D721Med (cell line): ENCODE measurements at places on chromosomes 3 and 15.

DNA sequence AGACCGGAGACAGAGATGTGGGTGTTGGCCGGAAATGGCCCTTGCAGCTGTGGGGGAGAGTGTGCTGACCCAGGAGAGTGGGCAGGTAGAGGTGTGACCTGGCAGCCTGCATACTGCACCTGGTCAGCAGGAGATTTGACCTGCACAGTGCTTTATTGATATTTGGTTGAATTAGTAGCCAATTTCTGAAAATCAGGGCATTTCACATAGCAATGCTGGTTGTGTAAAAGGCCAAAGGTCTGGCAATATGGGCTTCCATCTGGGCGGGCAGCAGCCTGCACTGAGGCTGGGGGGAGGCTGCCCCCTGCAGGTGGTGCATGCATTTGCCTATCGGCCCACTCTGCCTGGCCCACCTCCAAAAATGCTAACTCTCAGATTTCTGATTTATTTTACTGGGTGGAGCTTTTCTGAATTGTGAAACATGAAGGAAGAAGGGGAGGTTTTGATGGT lies 9.4 kb upstream of the MGLL start:
- no peak for DNase-seq

DNA sequence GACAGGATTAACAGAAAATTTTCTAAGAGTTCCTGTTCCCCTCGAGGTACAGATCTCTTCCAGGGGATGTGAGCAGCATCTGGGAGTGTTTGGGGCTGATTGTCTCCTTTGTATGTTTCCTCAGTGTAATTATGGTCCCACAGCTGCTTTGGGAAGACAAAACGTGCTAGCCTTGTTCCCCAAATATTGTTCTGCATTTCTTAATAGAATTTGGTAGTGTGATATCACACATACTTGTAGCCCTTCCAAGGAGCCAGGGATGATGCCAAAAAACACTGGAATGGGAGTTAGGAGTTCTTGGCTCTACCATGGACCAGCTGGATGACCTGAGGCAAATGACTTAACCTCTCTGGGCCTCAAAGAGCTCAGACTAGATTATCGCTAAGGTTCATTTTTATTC lies 19.0 kb upstream of the AGBL1 start:
- DNase-seq, result no peak

DNA sequence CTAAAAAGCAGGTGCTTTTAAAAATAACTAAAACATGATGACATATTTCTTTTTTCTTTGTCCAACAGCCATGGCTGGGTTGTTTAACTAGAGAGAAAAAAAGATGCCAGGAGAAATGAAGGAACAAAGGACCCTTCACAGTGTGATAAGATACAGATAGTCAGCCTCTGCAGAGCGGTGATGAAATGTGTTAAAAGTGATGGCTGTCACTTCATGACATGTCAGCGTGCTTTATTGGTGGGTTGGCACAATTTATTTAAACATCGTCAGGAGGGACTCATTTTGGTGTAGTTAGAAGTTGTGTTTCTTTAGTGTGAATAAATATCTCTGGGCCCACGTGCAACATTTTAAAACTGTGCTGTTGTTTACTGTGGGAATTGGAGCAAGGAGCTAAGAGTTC lies 887.4 kb upstream of the CFAP20DC start:
- DNase-seq, result no peak

- no peak for DNase-seq
Measured at GRCh38 chr3:57729334-57730045, 26.6 kb upstream of the SLMAP start.

DNA sequence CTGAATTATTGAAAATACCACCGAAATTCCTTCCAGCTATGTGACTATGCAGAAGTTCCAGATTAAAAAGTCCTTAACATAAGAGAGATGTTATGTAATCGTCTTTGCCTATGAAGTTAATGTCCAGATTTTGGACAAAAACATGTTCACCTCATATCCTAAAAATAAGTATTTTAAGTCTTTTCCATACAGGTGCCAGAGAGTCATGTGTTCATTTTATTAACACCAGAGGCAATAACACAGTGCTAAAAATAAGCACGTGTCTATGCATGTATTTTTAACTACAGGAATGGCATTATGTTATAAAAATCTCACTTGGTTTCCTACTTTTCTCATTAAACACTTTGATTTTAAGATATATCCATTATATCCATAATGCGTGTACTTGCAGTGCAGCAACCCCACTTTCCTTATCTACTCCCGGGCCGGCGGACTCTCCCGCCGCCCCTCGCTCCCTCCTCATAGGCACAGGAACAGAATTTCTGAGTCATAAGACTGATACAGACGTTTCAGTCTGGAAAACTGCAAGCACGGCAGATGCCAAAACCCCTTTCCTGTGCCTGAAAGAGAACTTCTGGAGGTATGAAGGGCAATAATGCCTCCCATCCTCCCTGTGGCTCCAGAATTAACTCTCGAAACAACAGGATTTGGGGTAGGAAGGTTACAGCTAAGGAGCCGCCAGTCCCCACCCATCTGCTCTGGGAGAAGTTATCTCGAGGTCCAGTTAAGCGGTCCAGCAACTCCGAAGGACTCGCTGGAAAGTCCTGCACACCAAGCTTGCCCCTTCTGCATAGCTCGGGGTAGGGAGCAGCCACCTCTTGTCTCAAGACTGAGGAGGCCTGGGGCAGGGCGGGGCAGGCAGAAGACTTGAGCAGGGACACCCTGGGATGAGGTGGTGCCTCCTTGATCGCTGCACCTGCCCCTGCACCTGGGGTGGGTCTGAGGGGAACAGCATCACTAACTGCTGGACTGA lies 22.3 kb upstream of the PSTPIP1 start:
- DNase-seq, result no peak
